ENCODE measurements at places on chromosomes 6 and 20.

DNA sequence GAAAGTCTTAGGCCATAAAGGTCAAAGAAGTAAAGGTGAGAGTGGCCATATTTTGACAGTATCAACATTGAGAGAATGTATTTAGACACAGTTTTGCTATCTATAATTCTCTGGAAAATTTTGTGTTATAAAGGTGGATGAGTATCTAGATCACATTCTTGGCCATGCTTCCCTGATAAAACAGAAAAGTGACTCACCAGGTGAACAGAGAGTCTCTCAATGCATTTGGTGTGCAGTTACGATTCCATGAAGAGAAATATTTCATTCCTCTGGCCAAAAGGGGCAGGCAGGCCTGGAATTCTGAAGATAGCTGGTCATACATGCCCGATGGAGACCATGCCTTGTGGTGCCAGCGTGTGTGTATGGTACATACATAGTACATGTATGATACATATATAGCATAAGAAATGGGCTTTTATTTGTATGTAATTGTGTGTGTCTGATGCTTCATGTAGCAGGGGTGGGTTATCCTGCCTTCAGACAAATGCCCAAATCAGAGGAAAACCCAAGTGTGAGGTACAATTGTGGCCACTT lies 164.0 kb downstream of the SOBP start:
- DNase-seq: no peak

GRCh38 chr6:129617986-129618385 lies 92.0 kb downstream of the ARHGAP18 start:
- DNase-seq: no peak

GRCh38 chr20:35472209-35472608 lies 16.8 kb downstream of the CEP250 start:
- no peak for DNase-seq

- no peak for DNase-seq
Observed at GRCh38 chr20:53941680-53942471, 128.5 kb downstream of the BCAS1 start.

DNA sequence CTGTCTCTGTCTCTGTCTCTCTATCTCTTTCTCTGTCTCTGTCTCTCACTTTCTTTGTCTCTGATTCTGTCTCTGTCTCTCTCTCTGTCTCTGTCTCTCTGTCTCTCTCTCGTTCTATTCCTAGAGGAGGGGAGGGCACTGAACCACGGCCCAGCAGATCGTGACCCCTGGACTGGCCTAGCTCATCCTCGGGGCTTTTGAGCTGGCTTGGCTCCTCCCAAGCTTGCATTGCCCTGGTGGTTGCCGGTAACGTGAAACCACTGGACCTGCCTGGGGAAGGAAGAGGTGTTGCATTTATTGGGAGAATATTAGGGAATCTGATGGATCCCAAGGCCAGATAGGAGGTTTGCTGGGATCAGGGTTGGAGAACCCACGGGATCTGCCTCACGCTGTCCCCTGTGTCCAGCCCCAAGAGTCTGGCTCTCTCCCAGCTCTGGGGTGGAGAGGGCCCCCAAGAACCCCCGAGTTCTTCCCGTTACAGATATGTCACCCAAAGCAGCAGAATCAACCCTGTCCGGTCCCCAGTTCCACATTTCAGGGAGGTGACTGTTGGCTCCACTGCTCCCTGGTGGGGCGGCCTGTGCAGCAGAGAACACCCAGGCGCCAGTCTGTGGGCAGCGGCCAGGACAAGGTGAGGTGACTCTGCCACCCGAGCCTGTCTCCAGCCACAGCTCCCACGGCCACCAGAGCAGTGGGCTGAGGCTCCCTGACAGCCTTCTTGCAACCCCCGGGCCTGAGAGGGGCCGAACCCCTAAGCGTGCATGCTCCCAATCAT lies 228.3 kb downstream of the TTLL2 start:
- DNase-seq: no peak

DNA sequence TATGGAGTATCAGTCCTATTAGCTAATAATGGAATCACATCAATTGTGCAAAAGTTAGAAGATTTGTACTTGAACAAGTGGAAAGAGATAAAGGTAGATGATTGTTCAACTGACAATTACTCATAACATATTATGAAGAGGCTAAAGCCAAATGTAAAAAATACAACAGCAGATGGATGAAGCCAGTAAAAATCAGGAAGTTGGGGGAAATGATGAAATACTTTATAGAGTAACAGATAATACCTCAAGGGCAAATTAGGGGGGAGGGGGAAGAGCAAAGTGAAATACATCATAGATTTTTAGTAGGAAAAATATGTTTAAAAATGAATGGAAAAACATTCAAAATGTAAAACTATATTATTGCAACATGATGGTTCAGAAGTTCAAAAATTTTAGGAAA lies 114.0 kb downstream of the PDSS2 start:
- DNase-seq: no peak

DNA sequence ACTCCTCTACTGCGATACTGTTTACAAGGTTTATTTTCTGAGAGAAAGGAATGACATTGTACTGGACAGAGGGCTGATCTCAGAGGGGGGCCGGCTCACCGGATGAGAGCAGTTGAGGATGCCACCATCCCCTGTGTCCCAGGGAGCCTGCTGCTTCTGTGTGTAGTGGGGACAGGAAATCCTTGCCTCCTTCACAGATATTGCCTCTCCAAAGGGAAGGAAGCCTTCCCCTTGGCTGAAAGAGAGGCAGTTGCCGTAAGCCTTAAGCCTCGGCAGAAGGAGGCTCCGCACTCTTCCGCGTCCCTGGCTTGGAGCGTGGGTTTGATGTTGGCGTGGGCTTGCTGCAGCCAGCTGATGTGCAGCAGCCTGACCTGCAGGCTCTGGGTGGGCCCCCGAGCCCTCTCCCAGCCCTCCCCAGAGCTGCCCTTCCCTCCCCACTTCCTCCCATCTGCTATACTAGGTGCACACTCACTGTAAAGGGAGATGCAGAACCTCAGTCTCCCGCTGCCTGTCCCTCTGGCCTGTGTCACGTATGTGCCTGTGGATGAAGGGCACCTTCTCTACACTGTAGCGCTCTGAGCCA lies 45.7 kb upstream of the RPS6KA2 start:
- DNase-seq: no peak

DNA sequence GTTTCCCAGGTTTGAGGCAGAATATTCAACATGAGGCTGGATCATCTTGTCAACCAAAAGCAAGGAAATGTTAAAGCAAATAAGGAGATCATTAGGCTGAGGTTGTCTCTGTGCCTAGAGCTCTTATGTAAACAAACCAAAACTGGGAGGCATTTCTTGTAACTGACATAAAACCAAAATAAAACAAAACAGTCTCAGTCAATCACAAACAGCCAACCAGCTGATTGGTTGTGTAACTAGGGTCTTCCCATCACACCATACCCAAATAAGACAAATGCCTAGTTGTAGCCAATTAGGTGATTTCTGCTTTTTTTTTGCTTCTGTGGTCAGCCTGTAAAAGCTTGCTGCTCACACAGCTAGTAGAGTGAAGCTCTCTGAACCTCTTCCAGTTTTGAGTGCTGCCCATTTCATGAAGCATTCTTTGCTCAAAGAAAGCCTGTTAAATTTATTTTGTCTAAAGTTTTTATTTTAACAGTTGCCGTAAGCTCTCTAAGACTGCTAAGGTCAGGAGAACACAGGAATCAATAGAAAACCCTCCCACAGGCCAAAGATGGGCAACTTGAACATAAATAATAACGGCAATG lies 8.9 kb upstream of the FITM2 start:
- DNase-seq: no peak

DNA sequence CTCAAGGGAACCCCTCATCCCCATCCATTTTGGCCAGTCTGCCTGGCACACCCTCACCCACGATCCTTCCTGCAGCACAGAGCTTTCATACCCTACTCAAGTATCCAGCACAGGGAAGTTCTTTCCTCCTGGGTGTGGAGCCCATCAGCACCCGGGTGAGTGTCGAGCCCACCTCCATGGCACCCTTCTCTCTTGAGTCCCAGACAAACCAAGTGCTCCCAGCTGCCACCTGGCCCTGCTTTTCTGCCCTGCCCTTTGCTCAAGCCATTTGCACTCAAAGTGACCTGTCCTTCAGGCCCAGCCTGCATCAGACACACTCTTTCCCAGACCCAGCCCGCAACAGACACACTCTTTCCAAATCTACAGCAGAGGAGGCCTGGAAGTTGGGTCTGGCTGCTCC lies 257.2 kb downstream of the DLL1 start:
- DNase-seq: no peak

- no peak for DNase-seq
Observed at GRCh38 chr6:38138374-38138773, 318.8 kb downstream of the ZFAND3 start.

- no peak for DNase-seq
Observed at GRCh38 chr20:50344232-50345071, 153.8 kb downstream of the CEBPB start.

DNA sequence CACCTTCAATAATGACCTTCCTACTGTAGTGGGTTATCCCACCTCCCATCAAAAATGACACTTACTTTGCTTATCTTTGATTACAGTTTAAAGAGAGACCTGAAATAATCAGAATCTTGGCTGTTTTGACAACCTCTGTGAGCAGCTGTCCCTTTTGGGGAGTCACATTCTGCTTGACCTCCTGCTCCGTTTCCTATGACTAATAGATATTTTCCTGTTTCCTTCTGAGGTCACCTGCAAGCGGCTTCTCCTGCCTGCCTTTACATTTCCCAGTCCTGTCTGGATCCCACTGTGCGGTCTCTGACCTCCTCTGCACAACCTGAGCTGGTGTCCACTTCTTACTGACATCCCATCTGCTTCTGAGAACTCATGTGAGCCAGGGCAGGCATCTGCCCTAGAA lies 54.2 kb downstream of the TRAM2 start:
- no peak for DNase-seq

DNA sequence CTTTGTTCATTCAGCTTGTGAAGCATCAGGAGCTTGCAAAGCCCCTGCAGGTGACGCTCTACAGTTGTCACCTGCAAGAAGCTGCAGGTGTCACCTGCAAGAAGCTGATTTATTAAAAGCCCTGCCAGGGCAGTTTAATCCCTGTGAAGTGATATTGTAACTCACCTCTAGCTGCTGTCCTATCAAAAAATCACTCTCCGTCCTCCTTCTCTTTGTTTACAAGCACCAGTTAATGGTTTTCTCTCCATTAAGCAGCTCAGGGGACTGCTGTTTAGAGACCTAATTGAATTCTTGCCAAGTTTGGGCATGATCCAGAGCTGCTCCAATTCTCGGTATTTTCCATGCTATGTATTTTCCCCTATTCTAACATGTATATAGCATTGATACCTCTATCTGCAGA lies 345.9 kb downstream of the ARHGAP18 start:
- DNase-seq: no peak

DNA sequence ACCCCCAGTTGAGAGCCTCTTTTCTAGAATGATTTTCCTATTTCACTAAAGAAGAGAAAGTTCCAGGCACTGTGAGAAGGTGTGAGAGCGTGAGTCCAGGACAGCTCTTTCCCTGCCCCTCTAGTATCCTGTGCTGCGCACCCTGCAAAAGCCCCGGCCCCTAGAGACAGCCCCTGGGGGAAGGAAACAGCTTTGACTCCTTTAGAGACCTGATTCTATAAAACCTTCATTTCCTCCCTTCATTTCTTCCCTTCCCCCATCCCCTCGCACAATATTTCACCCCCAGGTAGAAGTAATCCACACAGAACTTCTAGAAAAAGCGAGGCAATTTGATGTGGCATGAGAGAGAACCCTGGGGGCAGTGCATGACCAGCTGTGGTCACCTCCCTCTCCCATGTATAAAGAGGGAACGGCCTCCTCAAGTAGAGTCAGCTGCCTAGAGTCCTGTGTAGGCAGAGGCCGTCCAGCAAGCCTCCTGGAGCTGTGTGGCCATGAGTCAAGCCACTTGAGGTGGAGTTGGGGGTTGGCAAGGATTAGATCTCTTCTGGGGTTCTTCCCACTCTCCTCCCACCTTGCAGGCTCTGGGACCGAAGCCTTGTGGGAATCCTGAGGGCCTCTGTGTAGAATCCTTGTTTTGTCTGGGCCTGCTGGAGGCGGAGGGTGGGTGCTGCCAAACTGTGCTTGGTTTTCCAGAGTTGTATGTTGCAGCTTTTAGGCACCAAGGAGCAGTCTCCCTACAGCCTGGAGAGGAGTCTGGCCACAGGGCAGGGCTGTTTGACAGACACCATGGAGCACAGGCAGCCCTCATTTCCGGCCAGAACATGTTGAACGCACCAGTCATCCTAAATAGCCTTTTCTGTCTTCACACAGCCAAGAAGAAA lies 41.7 kb downstream of the CHMP4B start:
- DNase-seq: no peak

DNA sequence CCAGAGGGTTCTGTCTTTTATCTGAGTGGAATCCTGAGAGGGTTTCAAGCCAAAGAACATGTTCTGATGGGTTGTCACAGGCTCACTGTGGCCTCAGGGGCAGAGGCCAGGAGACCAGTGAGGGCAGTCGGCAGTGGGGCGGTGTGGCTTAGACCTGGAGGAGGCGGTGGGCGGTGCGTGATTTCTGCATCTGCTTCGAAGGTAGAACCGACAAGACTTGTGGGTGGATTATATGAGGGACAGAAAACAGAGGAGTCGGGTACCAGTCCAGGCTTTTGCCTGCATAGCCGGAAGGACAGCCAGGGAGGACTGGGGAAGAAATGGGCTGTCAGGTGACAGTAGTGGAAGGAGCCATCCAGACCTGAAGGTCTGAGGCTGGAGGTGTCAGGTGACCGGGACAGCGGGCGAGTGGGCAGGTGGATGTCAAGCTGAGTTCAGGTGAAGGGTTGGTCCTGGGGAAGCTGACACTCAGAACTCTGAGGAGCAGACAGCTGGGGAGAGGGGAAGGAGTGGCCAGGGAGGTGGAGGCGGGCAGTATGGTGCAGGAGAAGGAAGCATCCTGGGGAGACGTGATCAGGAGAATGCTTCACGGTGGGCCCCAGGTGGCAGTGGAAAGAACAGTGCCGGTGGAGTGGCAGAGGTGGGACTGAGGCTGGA lies 3.1 kb downstream of the CTSZ start:
- no peak for DNase-seq

DNA sequence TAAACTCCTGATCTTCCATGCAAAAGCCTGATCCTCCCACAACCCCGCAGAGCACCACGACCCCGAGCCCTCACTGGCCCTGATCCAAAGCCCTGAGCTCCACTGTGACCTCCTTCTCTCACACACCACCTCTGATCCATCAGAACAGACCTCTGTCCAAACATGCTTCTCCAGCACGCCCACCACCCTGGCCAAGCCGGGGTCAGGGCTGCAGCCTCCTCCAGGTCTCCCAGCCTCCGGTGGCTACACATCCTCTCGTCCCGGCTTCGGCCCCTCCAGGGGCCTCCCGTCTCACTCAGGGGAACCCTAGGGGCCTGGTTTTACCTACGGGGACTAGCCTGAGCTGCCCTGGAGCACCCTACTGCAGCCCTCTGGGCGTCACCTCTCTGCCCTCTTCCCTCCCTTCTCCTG lies 49.1 kb downstream of the FOXF2 start:
- DNase-seq: no peak

Data from stimulated activated CD4-positive, alpha-beta T cell treated with anti-CD3 and anti-CD28 coated beads, Interleukin-15, amount 100 ng/mL, for 1 hour (primary cell).